ENCODE measurements at places on chromosomes 7 and 10.

DNA sequence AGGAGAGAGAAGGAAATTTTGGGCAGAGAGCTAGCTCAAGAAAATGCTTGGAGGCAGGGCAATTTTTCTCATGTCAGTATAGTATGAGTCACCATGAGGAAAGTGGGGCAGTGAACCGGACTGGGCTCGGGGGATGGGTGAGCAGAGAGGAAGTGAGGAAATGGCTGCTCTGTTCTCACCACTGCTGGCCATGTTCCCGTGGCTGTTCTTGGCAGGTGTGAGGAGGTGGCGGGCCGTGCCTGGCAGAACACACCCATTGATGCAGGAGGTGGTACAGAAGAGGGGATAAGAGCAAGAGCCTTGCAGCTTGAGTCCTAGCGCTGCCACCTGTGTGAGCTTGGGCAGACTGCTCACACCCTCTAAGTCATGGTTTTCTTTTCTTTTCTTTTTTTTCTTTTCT is 304.4 kb upstream of the LYZL1 start:
- no peak for DNase-seq

- DNase-seq, result no peak
Measured at GRCh38 chr10:101014966-101015581, 15.5 kb downstream of the LZTS2 start.

DNA sequence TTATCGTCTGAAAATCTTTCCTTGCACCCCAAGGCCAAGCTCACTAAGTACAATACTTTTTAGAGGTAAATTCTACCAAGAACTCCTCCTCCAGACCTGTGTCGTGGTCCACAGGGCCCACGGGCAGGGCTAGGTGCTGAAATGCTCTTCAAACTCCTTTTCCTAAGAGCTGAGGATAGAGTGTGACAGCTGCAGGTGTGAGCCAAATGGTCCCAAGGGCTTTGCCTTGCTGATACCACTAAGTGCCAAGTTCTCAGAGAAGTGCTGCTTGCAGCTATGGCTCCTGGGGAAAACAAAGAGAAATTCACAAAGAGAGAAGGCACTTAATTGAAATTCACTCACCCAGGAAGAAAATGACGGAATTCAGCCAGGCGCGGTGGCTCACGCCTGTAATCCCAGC is 868.9 kb upstream of the AUTS2 start:
- DNase-seq, result no peak

GRCh38 chr7:118583641-118584040 is 359.1 kb downstream of the ANKRD7 start:
- DNase-seq, result no peak

DNA sequence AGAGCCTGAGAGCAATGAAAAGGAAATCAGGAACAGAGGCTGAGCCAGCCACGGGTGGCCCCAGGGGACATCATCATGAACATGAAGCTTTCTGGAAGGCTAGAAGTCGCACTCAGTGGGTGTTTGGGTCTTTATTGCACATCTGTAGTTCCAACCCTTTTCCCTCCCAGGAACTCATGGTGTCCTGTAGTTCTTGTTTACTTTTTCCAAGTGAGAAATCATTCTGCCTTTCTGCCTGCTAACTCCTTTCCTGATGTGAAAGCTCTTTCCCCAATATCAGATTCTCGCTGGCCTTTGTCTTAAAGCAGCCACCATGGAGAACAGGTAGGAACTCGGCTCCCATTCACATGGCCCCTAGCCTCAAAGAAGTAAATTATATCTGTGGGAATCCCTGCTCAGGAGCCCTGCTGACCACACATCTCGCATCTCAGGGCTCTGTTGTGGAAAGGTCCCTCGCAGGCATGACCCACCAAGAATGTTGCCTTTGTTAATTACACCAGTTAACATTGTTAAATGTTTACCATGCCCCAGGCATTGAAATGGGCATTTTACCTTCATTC is 542.7 kb downstream of the TNS3 start:
- DNase-seq, result no peak

DNA sequence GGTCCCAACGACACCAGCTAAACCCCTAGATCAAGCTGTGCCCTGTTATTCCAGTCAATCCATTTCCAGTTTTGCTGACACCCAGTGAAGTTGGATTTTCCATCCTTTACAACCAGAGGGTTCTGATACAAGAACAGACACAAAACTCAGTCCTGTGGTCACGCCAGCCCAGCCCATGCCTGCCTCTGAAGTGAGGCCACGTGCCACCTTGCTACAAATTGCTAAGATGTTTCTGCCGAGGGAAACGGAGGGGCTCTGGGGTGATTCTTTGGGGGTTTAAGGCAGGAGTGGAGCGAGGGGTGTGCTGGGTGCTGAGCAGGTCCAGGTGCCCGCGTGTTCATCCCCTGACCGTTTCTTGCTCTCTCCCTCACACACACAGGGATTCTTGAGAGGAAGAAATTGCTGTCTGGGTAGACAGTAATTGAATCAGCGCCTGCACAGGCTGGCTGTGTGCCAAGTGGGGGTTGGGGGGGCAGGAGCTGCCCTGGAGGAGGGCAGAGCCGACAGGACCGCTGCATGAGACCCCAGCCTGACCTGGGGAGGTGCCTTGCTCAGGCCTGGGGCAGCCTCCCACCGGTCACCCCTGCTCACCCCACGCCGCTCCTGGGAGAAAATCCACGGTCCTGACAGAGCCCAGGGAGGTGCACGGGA is 38.1 kb downstream of the ADAP1 start:
- DNase-seq, result no peak

- DNase-seq, result no peak
Measured at GRCh38 chr10:35552650-35553342, 52.3 kb upstream of the GJD4 start.

DNA sequence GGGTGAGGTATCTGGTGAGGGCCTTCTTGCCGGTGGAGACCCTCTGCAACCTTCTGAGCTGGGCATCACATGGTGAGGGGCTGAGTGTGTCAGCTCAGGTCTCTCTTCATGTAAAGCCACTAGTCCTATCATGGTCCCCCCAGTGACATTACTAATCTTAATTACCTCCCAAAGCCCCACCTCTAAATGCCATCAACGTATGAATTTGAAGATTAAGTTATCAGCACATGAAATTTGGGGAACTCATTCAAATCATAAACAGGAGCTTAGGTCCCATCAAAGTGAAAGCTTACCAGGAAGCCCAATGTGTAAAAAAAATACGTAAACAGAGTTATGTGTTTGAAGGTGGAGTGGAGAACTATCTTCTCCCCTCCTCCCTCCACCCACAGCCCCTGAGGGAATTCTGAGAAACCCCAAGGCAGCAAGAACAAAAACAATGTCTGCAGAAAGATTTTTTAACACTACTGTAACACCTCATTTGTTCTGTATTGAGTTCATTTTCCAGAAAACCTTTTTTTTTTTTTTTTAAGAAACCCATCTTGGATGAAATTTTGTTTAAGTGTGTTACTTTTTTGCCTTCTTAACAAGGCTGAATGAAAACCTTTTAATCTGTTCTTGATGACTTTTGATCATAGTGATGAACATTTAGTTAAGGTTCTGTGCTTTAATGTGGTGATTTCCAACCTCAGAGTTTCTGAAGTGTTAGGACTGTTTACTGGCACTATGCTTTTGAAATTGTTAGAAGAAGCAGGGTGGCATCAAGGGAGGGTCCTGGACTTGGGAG is 19.1 kb upstream of the PCGF5 start:
- DNase-seq, result no peak

GRCh38 chr10:124065382-124066125 is 27.8 kb downstream of the CHST15 start:
- no peak for DNase-seq

- DNase-seq, result no peak
Measured at GRCh38 chr10:50850578-50851230, 34.7 kb downstream of the A1CF start.

- DNase-seq, result no peak
Measured at GRCh38 chr7:130142654-130143333, 62.4 kb downstream of the TMEM209 start.

- DNase-seq, result no peak
Measured at GRCh38 chr7:105776068-105776790, 100.2 kb downstream of the ATXN7L1 start.

- no peak for DNase-seq
Measured at GRCh38 chr10:119367841-119368549, 160.6 kb downstream of the GRK5 start.

- DNase-seq, result no peak
Measured at GRCh38 chr7:17274551-17275245, 23.8 kb upstream of the AHR start.

- peak; percentile 50 for DNase-seq
Measured at GRCh38 chr10:30529373-30529998, 95.5 kb downstream of the MAP3K8 start.

GRCh38 chr10:10432296-10433035 is 585.2 kb upstream of the CELF2 start:
- DNase-seq, result no peak

DNA sequence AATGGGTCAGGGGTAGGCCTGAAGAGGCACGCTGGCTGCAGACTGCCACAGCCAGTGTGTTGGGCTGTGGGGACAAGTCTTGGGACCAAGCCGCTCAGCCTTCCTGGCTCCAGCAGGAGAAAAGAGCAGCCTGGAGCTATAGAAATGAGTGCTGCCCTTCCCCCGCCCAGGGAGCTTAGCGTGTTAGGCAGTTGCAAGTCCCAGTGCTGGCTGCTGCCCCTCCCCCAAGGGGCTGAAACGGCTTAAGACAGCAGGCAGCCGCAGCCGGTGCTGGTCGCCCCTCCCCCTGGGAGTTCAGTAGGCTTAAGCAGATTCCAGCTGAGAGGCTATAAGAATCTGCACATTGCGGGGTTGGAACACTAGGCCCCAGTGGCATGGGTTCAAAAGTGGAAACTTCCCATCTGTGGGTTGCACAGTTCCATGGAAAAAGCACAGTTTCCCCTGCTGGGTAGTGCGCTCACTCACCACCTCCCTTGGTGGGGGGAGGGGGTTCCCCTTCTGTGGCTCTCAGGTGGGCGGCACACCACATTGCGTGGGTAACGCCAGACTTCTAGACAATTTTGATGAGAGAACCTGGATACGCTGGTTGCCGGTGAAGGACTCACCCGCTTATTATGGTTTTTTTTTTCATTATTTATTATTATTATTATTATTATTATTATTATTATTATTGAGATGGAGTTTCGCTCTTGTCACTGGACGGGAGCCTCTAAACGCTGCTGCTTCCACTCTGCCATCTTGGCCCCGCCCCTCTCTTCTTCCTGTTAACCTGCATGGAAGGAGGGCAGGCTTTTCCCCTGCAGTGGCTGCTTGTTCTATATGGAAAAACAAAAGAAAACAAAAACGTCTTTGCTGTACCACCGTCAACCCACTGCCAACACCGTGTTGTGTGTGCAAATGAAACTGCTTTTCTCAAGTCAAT is 151.1 kb downstream of the CXCL12 start:
- DNase-seq, result no peak

Data from stimulated activated CD4-positive, alpha-beta T cell treated with anti-CD3 and anti-CD28 coated beads, TNF-alpha, amount 100 ng/mL, for 24 hours (primary cell).